HS-27A (cell line): ENCODE measurements at places on chromosomes 7 and 10.

GRCh38 chr10:124688889-124689670, 55.1 kb downstream of the FAM53B start:
- DNase-seq: no peak

DNA sequence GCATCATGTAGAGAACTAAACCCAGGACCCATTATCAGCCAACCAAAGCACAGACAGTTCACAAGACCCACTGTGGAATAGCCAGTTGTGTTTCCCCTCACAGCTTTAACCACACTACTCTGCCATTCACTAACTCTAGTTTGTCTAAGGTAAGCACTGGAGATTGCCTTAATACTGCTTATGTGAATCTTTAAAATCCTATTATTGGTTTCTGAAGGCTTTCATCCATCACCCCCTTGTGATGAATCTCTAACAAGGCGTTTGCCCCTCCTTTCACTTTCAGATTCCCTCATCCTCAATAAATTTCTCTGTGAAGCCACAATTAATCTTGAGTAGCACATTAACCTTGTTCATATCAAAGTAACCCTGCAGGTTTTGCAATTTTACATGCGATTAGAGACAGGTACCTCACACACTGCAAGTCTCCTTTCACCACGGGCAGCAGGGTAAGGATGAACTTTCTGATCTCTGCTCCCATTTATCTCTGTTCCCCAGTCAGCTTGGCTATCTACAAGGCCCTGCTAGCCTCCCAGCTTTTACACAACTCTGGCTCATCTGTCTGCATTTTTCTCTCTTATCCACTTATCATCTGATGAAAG, 785.6 kb downstream of the REEP3 start:
- DNase-seq: no peak

DNA sequence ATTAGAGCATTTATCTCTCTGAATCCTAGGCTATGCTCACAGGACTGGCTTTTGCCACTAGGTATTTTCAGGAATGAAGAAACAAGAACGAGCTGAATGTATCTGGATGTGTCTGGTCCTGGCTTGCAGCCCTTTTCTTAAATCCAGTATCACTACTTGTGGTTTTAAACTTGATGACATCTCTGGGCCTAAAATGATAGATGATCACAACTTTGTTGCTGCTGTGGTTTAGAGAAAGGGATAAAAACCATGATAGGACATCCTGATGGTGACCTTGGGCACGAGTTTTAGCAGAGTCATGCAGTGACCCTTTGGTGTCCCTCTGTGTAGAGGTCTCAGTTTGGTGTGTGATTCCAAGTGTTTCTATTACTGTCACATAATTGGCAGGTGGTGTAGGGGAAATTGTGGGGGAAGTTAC, 31.7 kb upstream of the SEMA3C start:
- DNase-seq: no peak

- DNase-seq: no peak
Measured at GRCh38 chr7:139732471-139733167, 45.2 kb downstream of the HIPK2 start.

DNA sequence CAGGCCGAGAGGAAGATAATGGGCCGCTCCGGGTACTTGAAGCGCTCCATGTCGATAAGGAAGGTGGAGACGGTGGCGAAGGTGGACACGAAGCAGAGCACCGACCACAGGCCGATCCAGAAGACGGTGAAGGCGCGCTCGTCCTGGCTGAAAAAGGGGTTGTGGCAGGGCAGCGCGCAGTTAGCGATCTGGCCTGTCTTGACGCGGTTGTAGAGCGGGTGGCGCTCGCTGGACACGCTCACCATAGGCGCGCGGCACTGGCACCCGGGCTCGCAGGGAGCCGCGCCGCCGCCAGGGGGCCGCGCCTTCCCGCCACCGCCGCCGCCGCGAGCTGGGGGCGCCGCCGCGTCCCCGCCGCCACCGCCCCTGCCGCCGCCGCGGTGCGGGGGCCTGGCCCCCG, 1.6 kb downstream of the FZD8 start:
- DNase-seq: no peak

DNA sequence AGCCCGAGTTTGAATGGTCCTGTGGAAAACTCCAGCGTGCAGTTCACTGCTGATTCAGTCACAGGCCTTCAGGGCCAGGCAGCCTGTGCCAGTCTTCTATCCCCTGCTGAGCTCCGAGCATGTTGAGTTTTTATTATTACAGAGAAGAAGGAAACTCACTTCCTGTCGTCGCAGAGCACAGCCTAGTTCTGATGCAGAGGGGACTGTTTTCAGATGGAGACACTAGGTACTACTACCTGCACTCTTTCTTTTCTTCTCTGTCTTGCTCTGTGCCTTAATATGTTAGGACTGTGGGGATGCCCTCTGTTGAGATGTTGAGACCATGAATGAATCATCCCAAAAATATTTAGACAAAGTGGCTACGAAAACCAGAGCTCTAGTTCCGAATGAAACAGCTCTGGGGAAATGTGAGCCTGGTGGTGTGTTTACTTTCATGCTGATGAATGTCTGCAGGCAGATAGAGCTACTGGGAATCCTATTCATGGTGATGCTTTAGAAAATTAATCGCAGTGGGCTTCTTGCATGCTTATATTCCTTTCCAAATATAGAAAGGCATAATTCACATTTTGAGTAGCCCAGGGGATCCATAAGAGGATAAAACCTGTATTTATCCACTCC, 29.6 kb downstream of the CASP7 start:
- DNase-seq: peak; percentile 27

DNA sequence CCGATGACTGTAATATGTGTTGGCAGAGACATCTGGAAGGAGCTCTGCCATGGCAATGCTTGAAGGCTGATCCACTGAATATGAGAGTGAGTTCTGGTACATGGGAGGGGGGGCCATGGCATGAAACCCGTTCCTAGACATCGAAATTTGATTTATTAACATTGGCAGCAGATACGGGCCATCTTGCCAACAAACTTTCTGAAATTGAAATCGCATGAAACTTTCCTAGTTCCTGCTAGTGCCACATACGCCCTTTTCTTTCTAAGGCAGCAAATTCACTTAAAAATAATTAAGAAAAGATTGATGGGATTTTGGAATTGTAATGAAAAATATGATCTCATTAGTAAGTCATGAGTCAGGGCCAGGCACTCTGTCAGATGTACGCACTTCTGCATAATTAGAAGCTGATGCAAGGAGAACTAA, 91.8 kb upstream of the KMT2C start:
- DNase-seq: no peak

DNA sequence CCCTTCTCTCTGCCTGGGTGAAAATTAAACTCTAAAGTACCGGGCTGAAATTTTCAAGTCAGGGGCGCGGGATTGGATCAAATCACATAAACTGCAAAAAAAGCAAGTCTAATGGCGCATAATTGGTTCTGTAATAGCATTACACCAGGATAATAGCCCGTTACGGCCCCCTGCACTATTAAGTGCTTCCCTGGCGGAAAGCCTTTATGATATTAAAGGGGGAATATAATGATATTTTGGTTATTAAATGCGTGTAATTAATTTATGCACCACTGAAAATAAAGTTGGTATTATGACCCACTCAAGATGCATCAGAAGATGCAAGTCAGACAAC, 744 bp upstream of the DRGX start:
- DNase-seq: no peak

DNA sequence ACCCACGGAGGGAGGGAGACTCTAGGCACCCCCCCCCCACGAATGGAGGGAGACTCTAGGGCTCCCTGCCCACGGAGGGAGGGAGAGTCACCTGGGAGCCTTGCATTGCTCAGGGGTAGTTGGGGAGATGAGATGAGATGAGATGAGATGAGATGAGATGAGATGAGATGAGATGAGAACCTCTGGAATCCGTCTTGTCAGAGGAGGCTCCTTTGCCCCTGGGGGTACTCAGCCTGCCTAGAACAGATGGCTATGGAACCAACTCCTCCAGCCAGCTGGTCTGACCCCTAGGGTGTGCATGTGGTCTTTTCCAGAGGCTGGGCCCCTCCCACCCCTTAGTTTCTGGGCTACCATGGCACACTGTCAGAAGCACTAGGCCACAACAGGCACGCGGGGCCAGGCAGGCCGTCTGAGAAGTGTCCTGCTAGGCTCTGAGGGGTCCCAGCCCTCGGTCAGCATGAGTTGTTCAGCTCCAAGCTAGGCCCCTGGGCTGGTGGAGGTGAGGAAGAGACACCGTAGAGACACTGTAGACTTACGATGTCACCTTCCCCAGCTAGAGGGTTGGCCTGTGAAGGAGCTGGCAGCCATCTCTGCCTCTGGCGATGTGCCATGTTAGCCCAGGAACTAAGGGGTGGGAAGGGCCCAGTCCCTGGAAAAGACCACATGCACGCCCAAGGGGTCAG, 8.8 kb downstream of the TSPAN15 start:
- DNase-seq: no peak

DNA sequence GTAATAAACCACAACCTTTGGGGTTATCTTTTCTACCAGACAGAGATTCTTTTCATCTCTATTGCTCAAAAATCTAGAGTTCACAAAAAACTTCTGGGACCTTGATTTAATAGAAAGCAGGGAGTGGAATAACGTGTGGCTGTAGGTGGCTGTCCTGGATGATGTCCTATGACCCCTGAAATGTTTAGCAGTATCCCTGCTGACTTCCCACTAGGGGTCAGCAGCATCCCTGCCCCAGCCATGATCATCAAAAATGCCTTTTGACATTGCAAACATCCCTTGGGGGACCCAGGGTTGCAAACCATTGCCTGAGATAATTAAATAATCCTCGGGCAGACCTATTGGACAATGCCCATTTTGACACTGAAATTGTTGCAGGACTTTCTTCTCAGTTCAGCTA, 177.1 kb downstream of the USP6NL start:
- DNase-seq: no peak

- no peak for DNase-seq
Measured at GRCh38 chr7:78398576-78398975, 600.0 kb downstream of the PHTF2 start.

GRCh38 chr10:101272229-101272868, 43.1 kb upstream of the LBX1 start:
- peak; percentile 5 for DNase-seq
